NCI-H187 (cell line): ENCODE measurements at places on chromosomes 11 and 22.

DNA sequence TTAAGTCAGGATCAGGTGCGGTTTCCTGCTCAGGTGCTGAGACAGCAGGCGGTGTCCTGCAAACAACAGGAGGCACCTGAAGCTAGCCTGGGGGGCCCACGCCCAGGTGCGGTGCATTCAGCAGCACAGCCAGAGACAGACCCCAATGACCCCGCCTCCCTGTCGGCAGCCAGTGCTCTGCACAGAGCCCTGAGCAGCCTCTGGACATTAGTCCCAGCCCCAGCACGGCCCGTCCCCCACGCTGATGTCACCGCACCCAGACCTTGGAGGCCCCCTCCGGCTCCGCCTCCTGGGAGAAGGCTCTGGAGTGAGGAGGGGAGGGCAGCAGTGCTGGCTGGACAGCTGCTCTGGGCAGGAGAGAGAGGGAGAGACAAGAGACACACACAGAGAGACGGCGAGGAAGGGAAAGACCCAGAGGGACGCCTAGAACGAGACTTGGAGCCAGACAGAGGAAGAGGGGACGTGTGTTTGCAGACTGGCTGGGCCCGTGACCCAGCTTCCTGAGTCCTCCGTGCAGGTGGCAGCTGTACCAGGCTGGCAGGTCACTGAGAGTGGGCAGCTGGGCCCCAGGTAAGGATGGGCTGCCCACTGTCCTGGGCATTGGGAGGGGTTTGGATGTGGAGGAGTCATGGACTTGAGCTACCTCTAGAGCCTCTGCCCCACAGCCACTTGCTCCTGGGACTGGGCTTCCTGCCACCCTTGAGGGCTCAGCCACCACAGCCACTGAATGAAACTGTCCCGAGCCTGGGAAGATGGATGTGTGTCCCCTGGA lies at the start of gene MYO7A:
Gene MYO7A, plus strand, starts transcription at position 327 of the 772 bp plus-strand sequence. CDS start 2,389 bp downstream, outside the sequence.
- DNase-seq: no peak

GRCh38 chr22:38262051-38262795 lies 10.6 kb downstream of the TMEM184B start:
- DNase-seq: no peak

GRCh38 chr11:64802370-64803157 lies 450 bp downstream of the MAP4K2 start:
- DNase-seq: no peak

DNA sequence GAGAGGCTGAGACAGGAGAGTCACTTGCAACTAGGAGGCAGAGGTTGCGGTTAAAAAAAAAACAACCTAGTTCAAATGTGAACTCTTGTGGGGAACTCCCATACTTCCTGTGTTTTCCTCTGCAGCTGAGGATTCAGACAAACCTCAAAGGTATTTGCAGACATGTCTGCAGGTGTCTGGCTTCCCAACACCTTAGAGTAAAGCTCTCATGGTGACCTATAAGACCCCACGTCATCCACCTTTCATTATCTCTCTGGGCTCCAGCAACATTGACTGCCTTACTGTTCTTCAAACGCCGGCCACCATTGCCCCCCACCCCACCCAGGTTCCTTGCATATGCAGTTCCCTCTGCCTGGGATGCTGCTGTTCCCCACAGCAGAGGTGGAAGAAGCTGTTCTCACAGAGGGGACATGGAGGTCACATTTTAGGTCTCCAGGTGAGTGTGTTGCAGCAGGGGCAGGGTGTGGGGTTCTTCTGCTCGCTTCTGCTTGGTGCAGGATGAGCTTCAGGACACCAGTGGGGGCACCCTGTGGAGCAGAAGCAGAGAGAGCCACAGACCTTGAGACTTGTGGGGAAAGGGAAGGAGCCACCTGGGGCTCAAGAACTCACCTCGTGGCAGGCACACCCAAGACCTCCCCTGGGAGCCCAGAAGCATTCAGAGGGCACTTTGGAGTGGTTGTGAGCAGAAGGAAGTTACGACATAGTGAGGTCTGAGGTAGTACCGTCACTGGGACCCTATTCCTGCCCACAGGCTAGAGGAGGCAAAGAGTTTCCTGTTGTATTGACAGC lies 203.2 kb downstream of the CSNK2A3 start:
- no peak for DNase-seq

DNA sequence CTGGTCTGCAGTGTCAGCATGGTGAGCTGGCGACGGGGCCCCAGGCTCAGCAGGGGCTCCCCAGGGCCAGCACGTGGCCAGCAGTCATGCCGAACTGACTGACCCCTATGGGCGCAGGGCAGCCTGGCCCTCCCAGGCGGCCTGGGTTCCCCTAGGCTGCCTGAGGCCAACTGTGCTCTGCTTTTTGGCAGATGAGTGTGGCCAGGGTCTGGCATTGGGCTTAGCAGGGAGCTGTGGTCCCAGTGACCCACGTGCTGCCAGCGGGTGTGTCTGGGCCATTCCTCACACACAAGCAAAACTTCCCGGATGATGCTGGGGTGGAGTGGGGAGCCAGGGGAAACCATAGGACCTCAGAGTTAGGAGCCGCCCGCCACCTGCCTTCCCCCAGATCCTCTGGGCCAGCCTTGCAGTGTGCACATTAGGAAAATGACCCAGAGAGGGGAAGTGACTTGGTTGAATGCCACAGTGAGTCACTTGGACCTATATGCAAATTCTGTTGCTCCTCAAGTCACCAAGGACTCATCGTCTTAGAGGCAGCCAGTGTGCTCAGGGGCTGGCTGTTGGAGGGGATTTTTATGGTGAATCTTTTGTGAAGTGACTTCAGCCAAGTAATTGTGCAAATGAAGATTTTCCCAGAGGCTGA lies 6.5 kb downstream of the ADORA2A start:
- DNase-seq: no peak

GRCh38 chr11:31803813-31804311 lies 7.3 kb downstream of the PAX6 start:
- DNase-seq: no peak

- no peak for DNase-seq
Observed at GRCh38 chr11:47982616-47983015, 2.3 kb downstream of the PTPRJ start.

GRCh38 chr11:70078095-70078780 lies at the start of gene ANO1:
ANO1 (plus strand) TSS chr11:70078317; CDS start chr11:70078607, 290 bp downstream.
- no peak for DNase-seq

- no peak for DNase-seq
Observed at GRCh38 chr22:41302811-41303210, 1.5 kb downstream of the ZC3H7B start.

DNA sequence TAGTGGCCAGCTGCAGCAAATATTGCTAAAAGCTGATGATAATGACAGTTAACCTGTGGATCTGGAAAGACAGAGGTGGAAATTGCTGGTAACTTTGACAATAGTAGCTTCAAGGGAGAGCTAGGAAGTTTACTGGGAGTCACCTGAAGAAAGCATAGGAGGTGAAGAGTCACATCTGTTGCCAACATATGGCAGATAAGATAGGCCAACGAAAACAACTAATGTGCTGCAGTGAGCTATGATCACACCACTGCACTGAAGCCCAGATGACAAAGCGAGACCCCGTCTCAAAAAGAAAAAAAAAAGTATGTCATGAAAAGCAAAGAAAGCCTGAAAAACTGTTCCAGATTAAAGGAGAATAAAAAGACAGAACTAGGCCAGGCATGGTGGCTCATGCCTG lies 4.3 kb upstream of the PRDM10 start:
- DNase-seq: no peak

DNA sequence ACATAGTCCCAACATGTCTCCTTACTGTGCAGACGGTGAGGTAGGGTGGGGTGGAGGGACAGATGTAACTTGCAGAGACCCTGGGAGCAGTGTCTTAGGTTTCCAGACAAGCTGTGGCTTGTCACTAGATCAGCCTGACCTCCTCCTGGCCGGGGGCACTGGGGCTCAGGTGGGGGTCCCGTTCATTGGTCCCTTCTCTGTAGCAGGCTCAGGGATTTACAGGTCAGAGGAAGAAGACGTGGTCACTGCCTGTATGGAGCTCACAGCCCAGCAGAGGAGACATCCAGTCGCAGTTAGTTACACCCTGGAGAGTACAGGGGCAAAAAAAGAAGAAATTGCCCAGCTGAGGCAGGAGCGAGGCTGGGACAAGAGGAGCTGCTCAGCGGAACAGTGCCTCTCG lies 22.0 kb upstream of the TUB start:
- no peak for DNase-seq

GRCh38 chr11:17574141-17575091 lies 27.4 kb downstream of the OTOG start:
- no peak for DNase-seq

GRCh38 chr11:107549253-107549953 lies 16.1 kb downstream of the ALKBH8 start:
- DNase-seq: no peak

GRCh38 chr11:126511475-126512115 lies 156.1 kb downstream of the ST3GAL4 start:
- DNase-seq: no peak

GRCh38 chr11:47553406-47553743 lies 443 bp upstream of the CELF1 start:
- peak; percentile 92 for DNase-seq

GRCh38 chr11:91664521-91664920 lies 560.1 kb upstream of the FAT3 start:
- DNase-seq: no peak
